Activated CD4-positive, alpha-beta T cell treated with anti-CD3 and anti-CD28 coated beads for 36 hours (primary cell): ENCODE measurements at places on chromosomes 4 and X.

DNA sequence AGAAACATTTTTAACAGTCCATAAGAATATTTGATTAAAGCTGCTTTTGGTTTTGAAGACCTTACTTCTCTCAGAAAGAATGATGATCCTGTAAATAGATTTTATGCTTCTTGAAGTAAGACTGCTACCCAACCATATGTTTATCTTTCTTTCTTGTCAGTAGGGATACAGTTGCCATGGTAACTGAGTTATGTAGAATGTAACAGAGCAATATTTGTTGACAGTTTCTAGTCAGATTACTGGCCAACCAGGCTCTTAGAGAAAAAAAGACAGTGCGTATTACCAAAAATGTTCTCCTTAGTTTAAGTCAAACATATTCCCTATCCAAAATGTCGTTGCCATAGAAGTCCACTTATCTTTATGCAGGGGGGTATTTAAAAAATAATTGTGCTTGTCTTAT lies 456.8 kb downstream of the PRR32 start:
- no peaks in the 10 kb centered on the region for H3K36me3 ChIP-seq
- no peak overlapping the region for H3K27ac ChIP-seq
- H3K4me1 ChIP-seq, result no peaks in the 10 kb centered on the region
- no peak for DNase-seq
- H3K27me3 ChIP-seq, result no peaks in the 10 kb centered on the region
- no peak overlapping the region for H3K4me3 ChIP-seq

DNA sequence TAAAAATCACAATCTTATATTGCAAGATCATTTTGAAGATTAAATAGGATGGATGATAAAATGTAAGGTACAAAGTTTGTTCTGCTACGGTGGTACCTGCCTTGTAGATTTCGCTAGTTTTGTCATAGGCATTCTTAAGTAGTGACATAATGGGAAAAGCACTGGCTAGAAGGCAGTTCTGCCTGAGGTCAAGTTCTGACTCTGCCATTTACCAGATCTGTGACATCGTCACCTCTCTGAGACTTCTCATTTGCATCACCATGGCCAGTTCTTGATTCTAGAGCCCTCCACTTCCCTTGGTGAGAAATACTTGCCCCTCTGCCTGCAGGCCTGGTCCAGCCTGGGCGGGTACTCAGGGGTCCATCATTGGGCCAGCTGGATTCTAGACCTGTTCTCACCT lies 85.2 kb downstream of the HS3ST1 start:
- H3K27ac ChIP-seq, result no peak overlapping the region
- no peaks in the 10 kb centered on the region for H3K36me3 ChIP-seq
- no peak overlapping the region for H3K4me3 ChIP-seq
- no peak for DNase-seq
- no peaks in the 10 kb centered on the region for H3K4me1 ChIP-seq

GRCh38 chrX:106672527-106672926 lies 54.0 kb upstream of the RNF128 start:
- H3K27ac ChIP-seq, result no peak overlapping the region
- no peaks in the 10 kb centered on the region for H3K4me1 ChIP-seq
- no peak for DNase-seq

DNA sequence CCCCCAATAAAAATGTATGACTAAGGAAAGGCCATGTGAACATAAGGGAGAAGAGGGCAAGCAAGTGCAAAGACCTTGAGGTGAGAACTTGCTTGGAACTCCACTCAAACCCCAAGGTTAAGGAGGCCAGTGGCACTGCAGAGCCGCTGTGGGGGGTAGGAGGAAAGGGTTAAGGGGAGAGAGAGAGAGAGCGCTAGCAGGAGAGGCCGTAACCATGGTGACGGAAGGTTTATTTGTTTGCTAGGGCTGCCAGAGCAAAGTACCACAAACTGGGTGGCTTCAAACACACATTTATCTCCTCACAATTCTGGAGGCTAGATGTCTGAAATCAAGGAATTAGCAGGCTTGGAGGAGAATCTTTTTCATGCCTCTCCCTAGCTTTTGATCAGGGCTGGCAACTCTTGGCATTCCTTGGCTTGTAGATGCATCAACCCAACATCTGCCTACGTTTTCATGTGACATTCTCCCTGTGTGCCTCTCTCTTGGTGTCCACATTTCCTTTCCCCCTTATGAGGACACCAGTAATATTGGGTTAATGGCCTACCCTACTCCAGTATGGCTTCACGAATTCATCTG lies 35.2 kb downstream of the SMIM20 start:
- peaks cover 32% of the 10 kb centered on the region for H3K27me3 ChIP-seq
- H3K4me3 ChIP-seq, result no peak overlapping the region
- peaks cover 10% of the 10 kb centered on the region for H3K4me1 ChIP-seq
- DNase-seq, result no peak
- H3K36me3 ChIP-seq, result no peaks in the 10 kb centered on the region
